ENCODE measurements at places on chromosomes 13 and 19.
A peak's percentile ranks its signal among the peaks of the same experiment; 100 is the strongest.

DNA sequence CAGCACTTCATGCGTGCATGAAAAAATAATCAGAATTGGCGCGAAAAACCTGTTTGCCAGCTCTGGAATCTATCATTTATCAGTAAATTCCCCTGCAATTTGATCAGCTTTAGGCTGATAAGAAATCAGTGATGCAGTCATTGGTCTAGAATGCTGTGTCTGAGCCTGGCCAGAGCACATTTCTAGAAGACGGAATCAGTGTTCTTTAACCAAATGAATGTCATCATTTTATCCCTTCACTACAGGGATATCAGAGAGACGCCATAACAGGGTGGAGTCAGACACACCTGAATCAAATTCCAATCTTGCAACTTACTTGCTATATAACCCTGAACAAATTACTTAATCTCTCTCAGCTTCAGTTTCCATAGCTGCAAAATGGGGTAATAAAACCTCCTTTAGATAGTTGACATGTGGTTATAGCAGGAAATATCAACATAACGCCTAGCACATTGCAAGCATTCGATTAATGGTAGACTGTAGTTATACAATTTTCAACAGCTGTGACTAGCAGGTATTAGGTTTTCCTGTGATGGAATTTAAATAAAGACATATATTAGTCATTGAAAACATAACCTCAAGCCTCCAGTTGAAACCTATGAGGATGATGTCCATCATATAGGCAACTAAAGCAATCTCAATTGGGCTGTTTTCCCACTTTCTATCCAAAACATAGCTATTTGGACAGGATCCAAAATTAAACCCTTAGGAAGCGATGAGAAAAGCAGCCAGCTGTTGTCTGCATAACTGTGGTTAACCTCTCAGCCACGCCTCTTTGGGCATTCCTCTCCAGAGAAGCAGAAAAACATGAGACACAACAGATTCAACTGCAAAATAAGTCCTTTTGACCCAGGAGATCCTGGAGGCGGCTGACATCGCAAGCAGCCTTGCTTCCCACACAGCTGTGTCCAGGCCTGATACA, 51.6 kb upstream of the UBL3 start:
- peak; percentile 14 for DNase-seq

DNA sequence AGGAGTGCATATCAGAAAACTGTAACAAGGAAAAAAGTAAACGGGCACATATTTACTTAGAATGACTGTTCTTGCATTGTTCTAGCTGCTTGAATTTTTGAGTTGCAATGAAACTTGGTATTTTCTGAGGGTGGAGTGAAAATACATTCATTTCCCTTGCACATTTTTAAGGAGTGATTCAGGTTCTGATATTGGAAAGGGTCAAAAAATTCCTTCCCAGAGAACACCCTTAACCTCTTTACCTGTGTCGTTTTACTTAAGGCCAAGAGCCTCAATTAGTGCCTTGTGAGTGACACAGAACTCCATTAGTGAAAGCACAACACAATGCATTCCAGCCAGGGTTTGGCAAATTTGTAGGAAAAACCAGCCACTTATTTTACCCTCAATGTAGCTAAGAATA, 2.3 kb downstream of the ITGBL1 start:
- DNase-seq = no peak

GRCh38 chr13:38766799-38767198, 79.9 kb downstream of the FREM2 start:
- DNase-seq = no peak

DNA sequence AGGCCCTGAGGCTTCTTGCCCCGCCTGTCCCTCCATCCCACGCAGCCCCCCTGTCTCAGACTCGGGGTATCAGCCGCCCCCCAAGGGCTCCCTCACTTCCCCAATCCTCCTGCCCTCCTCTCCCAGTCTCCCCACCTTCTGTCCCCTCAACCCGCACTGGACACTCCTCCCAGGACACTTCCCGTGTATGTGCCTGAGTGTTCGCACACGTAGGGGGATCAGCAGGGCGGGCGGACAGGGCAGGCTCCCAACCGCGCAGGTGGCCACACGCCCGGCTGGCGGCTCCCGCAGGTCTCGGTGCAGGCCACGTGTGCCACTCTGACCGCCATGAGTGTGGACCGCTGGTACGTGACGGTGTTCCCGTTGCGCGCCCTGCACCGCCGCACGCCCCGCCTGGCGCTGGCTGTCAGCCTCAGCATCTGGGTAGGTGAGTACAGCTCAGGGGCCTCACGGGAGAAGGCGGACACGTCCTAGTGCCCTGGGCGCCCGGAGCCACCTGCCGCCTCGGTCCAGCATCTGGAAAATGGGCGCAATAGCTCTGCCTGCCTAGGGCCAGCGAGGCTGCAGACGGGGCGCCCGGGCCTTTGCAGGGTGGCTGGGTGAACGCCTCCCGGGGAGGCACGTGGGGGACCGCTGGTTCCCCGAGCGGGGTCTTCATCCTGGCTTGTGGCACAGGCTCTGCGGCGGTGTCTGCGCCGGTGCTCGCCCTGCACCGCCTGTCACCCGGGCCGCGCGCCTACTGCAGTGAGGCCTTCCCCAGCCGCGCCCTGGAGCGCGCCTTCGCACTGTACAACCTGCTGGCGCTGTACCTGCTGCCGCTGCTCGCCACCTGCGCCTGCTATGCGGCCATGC, 2.3 kb downstream of the KISS1R start:
- peak; percentile 41 for DNase-seq

DNA sequence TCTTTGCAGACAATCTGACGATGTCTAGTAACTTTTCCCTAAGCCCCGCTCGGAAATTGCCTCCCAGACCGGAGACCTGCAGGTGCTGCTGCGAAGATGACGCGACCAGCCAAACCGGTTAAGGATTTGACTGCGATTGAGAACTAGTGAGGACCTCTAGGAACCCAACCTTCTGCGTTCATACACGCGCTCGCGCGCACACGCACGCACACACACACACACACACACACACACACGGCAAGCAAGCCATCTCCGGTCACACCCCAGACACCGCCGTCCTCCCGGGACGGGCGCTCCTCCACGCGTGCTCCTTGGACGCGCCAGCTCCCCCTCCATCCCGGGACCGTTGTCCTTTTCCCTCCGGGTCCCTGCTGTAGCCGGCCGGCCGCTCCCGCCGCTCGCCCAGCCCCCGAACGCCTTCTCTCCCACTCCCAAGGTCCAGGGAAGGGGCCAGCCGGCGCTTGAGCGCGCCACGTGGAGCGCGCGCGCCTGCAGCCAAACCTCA, 1.2 kb downstream of the TBC1D4 start:
- peak; percentile 5 for DNase-seq

DNA sequence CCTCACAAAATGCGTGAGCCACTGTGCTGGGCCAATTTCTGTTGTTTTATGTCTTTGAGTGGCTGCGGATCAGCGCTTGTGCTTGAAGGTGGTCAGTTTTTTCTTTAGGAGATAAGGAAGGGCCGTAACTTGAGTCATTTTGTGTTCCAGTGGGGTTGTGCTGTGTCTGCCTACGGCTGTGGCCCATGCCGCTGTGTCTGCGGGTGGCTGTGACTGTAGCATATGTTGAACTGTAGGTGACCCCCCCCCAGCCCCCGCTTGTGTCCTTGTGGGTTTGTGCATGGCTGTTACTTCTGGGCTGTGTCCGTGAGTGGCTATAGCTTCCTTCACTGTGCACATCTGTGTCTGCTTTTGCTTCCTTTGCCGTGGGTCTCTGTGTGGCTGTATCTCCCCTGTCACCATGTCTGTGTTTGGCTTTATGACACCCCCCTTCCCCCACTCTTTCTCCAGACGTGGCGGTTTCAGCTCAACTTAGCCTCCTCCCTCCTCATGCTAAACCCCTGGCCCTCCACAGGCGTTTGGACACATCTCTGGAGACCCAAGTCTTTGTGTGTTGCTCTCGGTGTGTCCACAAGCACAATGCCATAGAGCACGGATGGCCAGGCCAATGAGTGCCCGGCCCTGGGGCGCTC, 675 bp downstream of the PPP1R14A start:
- DNase-seq = no peak

DNA sequence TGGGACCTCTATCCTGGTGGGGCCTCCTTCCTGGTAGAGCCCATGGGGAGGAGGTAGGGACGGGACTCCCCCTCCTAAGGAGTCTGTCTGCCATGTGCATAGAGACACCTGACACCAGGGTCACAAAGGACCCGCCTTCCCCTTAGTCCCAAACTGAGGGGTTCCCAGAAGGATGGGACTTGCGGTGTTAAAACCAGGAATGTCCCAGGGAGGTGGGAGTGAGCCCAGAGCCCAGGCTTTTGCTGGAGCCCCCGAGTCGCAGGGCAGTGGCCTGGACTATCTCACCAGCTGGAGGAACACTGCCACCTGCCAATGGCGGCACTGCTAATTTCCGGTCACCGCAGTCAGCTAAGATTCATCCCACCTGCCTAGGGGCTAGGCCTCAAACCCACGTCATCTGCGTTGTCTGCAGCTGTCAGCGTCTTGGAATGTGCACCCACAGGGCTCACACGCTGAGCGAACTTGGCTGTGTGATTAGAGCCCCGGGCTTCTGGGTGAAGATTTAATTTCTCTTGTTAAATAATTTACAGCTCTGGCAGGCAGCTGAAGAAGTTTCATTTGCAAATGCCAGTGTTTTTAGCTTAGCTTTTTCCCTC, 31.9 kb upstream of the ATP11A start:
- DNase-seq = no peak

DNA sequence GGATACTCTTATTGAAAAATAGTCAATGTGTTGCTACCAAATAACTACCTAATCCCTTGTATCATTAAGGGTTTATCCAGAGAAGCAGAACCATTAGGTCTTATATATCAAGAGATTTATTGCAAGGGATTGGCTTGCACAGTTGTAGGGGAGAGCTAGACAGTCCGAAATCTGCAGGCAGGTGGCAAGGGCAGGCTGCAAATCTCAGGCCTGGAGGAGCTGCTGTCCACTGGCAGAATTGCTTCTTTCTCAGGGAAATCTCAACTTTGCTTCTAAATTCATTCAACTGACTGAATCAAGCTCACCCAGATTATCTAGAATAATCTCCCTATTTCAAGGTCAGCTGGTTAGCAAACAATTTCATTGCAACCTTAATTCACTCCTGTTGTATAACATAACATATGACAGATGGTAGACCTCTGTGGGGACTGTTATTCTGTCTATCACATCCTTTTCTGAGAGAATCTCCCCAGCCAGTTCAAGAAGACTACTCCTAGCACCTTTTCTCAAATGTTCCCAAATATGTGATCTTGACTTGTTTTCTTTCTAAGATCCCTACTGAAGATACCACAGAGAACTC, 194.2 kb downstream of the NHLRC3 start:
- DNase-seq = no peak

DNA sequence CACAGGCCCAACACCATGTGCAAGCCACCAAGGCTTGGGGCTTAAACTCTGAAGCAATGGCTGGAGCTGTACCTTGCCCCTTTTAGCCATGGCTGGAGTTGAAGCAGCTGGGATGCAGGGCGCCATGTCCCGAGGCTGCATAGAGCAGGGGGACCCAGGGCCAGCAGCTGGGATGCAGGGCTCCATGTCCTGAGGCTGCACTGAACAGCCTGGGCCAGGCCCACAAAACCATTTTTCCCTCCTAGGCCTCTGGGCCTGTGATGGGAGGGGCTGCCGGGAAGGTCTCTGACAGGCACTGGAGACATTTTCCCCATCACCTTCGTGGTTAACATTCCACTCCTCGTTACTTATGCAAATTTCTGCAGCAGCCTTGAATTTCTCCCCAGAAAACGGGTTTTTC, 10.8 kb downstream of the TRAPPC2B start:
- DNase-seq = no peak

Measured in activated T-cell treated with anti-CD3 and anti-CD28 coated beads, Interleukin-2, amount 50 U/mL, for 4 hours (primary cell).